ENCODE measurements at places on chromosomes 12 and 14.

DNA sequence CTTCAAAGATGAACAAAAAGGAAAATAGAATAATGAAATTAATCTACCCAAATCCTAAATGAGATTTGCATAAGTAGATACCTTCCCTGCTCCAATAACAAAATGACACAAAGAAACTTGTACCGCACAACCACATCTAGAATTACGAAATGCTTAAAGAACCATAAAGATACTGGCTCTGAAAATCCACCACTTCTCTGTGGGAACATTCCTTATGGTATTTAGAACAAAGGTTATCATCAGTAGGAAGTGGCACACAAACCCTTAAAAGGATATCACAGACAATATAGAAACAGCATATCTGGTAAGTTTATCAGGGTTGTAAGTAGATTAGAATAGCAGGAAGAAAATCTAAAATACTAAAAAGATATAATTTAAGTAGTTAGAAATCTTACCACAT, 11.6 kb downstream of the IAPP start:
- no peak for DNase-seq

GRCh38 chr14:67820428-67820971, 921 bp downstream of the RAD51B start:
- no peak for DNase-seq

DNA sequence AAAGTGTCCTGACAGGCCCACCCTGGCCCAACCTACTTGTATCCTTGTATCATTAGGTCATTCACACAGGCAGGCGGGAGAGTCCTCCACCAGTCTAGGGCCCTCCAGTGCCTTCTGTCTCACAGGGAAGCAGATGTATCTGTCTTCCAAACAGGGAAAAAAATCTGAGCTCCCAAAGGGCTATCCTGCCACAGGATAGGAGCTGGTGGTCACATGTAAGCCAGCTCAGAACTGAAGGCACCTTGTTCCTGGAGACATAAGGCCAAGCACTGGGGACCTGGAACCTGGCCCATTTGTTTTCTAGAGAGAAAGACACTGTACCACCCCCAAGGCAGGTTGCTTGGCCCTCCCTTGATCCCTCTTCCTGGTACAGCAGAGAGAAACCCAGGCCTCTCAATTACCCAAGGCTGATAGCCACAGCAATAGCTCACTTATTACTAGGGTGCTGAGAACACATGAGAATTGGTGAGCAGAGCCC, 19.4 kb upstream of the PLEKHH1 start:
- no peak for DNase-seq

DNA sequence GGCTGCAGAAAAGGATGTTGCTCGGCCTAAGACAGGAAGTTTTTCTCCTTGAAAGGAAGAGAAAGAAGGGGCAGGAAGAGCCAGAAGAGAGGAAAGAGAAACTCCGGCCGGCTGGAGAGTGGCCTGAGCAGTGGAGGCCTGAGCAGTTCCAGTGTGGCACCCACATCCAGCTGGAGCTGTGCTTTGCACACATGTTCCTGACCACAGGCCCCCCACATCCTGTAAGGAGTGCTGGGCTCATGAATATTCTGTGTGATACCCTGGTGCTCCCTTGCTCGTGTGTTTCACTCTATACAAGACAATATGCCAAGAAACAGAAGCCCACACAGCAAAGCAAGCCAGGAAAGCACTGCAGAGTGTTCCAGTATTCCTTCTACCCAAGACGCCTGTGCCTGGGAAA, 27.1 kb downstream of the POLE start:
- no peak for DNase-seq

GRCh38 chr14:77355811-77356210, 21.1 kb downstream of the TMED8 start:
- DNase-seq = no peak

- no peak for DNase-seq
These were observed 125.2 kb upstream of the PARP11 start for GRCh38 chr12:3998397-3998796.

GRCh38 chr14:93765155-93765554, 23.1 kb downstream of the PRIMA1 start:
- no peak for DNase-seq

- DNase-seq = no peak
These were observed 1.8 kb upstream of the TESC start for GRCh38 chr12:117100851-117101673.

DNA sequence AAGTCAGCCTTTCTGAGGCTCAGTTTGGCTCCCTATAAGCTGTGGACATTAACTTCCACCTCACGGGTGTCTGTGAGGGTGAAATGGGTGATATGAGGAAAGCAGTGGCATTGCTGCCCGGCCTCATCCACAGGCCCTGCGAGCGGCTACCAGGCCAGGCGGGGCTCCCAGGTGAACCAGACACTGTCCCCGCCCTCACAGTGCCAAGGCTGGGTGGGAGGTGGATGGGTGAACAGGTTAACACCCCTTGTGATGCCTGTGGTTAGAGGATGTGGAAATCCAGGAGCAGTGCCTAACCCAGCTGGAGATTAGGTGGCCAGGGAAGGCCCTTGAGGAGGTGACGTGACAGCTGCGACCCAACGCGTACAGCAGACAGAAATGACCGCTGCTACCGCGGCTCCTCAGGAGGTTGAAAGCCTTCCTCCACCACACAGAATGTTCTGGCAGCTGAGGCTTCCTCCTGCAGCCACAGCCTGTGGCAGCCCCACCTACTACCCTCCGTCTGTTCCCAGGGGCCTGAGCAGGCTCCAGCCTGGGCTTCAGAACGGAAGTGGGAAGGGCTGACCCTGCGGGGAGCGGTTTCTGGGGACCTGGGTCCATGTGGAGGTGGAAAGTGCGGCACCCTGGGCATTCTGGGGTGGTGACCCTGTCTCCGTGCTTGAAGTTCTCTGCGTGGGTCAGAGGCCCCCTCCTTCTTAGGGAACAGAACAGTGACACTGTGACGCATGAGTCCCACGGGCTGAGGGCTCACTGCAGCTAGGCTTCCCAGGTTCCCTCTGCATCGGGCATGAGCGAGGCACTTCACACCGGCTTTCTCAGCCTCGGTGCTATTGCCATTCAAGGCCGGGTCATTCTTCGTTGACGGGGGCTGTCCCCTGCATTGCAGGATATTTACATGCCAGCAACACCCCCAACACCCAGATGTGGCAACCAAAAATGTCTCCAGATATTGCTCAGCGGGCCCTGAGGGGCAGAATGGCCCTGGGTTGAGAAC, 9.7 kb downstream of the MMAB start:
- no peak for DNase-seq

DNA sequence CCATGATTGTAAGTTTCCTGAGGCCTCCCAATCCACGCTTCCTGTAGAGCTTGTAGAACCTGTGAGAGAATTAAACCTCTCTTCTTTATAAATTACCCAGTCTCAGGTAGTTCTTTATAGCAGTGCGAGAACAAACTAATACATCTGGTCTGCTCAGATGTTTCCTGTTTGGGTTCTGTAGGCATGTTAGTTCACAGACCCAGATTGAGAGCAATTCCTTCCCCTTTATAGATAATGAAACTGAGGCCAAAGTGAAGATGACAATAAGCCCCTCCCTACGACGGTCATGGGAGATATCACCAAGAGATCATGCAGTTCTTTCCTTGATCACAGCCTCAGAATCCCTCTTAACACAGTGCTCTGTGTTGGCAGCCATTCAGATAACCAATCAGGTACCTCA, 76.5 kb upstream of the CLMN start:
- no peak for DNase-seq

- no peak for DNase-seq
These were observed 189.0 kb upstream of the AMIGO2 start for GRCh38 chr12:47268501-47269454.

DNA sequence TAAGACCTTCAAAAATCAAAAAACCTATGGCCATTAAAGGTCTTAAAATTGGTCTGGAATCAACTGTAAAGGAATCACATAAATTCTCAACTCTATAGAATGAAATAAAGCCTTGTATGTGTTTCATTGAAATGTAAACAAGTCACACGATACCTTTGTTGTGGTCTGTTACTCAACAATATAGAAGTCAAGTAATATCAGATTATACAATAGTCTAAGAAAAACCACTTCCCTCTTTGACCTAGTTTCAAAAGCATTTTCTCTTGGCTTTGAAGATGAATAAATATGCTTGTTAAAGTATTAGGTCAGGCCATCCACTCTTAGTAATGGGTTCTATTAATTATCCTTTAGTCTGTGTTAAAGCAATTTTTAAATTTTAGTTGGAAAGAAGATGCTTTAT, 79.8 kb upstream of the DIO2 start:
- no peak for DNase-seq

GRCh38 chr12:13573698-13574321, 377.3 kb downstream of the EMP1 start:
- no peak for DNase-seq

GRCh38 chr12:2265461-2266167, 212.8 kb downstream of the CACNA1C start:
- no peak for DNase-seq

DNA sequence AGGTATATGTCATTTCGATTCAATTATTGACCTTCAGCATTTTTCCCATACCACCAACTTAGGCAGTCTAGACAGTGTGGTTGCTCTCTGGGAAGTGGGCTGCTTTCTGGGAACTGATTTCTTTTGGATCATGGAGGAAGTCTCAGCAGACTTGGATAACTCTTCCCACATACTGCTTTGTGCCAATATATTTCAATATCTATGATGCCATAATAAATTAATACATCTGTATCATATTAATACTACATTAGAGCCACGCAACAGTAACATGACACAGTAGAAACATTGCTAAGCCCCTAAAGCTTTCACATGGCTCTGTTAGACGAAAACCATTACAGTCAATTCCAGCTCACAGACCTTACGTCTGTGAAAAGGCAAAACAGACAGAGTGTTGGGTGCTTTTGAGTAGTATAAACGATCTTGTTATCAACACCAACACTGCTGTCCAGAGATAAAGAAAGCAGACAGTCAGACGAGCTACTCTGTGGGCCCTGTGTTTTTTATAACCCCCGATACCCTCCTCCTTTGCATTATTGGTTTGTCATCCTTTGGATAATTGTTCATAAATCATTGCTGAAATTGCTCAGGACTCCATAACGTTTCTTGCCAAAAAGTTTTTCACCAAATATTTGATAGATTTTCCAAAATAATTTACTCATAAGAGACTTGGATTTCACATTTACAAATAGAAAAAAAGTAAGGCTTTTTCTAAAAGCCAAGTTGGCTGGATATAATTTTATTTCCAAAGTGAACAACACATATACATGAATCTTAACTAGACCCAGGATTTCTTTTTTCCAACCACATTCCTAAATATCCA, 439.7 kb downstream of the ADAMTS20 start:
- DNase-seq = no peak

DNA sequence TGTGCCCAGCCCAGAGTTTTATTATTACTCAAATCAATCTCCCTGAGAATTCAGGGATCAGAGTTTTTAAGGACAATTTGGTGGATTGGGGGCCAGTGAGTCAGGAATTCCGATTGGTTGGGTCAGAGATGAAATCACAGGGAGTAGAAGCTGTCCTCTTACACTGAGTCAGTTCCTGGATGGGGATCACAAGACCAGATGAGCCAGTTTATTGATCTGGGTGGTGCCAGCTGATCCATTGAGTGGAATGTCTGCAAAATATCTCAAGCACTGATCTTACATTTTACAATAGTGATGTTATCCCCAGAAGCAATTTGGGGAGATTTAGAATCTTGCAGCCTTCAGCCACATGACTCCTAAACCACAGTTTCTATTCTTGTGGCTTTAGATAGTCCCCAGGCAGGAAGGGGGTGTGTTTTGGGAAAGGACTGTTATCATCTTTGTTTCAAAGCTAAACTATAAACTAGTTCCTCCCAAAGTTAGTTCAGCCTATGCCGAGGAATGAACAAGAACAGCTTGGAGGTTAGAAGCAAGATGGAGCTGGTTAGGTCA, 89.1 kb upstream of the CNOT2 start:
- no peak for DNase-seq

DNA sequence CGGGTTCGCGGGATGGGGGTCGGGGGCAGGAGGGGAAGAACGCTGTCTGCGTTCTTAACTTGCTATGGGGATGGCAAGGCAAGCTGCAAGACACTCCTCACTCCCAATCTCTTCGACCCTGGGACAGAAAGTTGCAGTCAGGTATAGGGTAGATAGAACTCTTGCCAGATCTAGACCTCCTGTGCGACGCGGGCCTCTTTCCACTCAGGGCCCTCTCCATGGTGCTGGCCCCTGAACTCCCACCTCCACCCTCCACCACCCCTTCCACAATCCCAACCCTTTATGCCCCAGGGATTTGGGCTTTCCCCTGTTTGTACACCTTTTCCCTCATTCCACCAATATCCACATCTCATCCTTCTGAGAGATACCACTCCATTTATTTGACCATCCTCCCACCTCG, 812 bp downstream of the NABP2 start:
- DNase-seq = no peak

DNA sequence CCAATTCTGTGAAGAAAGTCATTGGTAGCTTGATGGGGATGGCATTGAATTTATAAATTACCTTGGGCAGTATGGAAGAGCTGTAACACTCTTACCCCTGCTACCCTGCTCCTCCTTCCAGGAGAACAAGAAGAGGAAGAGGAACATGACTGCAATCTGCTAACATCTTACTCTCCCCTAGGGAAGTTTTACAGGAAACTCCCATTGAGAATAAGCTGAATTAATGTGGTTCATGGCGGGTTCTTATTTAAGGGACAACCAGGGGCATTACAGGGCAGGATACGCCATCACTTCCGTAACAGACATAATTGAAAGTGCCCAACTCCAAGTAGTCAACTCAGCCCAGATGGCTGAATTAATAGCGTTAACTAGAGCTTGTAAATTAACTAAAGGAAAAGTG, 9.4 kb upstream of the PSMC1 start:
- DNase-seq = no peak

- no peak for DNase-seq
These were observed 5.2 kb upstream of the RILPL2 start for GRCh38 chr12:123441523-123442164.

DNA sequence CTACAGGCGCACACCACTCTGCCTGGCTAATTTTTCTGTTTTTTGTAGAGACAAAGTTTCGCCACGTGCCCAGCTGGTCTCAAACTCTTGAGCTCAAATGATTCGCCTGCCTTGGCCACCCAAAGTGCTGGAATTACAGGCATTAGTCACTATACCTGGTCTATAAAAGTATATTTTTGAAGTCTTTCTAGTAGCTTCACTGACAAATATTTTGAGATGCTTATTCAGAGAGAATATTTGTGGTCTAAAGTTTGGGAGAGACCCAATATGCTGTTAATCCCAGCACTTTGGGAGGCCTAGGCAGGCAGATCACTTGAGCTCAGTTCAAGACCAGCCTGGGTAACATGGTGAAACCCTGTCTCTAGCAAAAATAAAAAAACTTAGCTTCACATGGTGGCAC, 22.0 kb upstream of the PPP1R12A start:
- DNase-seq = no peak

GRCh38 chr12:9597365-9597764, 10.4 kb downstream of the KLRB1 start:
- DNase-seq = no peak
